ENCODE measurements at places on chromosomes 7 and 10.
A peak's percentile ranks its signal among the peaks of the same experiment; 100 is the strongest.

GRCh38 chr7:4713183-4713784 is 31.2 kb downstream of the FOXK1 start:
- peak; percentile 45 for DNase-seq

DNA sequence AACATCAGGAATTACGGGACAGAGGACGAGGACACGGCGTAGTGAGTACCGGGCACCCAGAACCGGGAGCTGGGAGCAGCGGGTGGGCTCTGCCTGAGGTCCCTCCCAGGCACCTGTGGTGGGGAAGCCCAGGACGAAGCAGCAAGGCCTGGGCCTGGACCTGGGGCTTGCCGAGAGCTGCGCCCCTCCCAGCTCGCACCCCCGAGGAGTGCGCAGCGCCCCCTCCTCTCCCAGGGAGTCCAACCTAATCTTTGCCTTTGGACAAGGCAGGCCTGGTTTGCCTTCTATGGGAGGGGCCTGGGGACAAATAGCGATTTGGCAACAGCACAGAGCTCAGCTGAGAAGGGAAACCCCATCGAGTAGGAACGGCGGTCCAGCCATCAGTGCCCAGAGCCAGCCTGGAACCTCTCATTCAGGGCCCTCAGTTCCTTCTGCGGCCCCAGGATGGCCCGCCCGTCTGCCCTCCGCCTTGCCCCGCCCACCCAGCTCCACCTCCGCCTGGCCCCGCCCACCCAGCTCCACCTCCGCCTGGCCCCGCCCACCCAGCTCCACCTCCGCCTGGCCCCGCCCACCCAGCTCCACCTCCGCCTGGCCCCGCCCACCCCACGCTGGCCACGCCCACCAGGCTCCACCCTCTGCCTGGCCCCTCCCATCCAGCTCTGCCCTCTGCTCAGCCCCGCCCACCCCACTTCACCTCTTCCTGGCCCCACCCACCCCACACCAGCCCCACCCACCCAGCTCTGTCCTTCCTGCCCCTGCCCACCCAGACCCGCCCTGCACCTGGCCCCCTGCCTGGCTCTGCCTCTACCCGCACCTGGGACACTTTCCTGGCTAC is 32.5 kb upstream of the KNDC1 start:
- DNase-seq, result no peak

- DNase-seq, result no peak
These were observed 135.5 kb downstream of the DOCK1 start for GRCh38 chr10:127040756-127041155.

GRCh38 chr10:128526791-128527375 is 400.7 kb upstream of the MKI67 start:
- DNase-seq, result peak; percentile 81

DNA sequence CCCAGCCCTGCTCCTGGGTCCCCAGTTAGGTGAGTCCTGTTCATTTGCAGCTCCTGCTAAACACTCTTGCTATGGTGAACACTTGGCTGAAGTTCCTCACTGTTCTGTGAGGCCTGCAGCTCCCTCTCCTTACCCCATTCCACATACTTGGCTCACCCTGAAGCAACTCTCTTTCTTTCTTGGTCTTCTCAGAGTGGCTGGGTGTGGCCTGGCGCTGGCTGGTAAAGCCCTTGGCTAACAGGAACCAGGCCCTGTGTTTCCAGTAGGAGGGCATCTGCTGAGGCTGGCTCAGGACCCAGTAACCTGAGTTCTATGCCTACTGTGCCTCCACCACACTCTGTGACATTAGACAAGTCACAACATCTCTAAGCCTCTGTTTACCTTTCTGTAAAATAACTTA is 53.1 kb upstream of the COL13A1 start:
- DNase-seq, result no peak

DNA sequence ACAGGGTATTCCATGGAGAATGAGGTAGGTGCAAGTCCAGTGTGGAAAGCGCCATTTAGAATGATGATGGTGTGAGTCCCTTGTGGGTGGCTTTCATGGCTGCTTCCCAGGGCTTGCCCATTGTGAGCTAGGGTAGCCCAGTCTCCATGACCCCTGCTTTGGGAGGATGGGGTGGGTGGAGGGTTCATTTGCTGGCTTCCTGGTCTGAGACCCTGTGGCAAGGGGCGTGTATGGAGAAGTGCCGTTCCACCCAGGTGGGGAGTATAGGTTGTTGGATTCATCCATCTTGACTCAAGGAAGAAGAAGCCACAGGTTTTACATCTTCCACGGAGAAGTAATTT is 27.7 kb downstream of the CCM2 start:
- no peak for DNase-seq

DNA sequence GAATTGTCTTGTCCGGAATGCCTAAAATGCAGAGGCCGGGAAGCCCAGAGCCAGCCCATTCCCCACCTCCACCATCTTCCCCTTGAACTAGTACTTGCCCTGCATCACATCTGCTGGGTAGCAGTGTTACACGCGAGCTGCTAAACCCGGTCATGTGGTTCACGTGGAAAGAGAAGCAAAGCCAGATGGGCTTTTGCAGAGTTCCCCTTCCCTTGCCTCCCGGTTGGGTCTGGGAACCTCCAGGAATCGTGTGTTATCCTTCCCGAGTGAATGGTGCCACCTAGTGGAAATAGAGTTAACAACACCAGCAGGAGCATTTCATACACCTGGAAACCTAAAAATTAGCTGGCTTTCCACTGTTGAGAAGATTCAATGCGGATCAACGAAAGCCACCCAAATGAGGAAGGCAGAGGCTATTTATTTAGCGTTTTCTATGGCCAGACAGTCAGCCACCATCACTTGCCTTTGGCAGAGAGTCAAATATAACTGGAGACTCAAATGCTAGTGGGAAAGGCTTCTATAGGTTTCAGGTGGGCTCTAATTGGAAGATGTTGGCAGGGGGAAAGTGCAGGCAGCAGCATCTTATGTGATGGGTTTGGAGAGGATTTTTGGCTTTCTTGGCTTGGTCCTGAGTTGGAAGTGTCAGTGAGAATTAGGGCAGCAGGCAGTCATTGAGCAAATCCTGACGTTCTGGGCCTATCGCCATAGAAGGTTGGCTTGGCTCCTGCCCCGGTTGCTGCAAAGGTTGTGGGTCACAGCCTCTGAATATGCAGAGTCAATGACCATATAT is 12.9 kb upstream of the DENND2A start:
- peak; percentile 80 for DNase-seq

DNA sequence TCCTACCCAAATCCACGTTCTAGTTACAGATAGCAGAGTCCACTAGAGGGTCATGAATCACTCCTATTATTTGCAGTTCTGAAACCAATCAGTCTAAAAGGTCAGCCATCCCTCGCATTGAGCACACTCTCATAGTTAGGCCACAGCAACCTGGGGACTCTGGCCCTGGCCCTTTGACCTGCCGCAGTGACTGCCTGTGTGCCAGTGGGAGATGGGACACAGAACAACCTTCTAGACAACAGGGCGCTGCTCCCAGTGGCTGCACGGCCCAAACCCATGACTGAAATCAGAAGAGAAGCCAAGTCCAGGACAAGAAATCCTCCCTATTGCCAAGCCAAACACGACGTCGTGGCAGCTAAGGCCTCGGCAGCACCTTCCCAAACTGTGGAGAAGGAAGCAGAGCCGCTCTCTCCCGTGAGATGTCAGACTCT is 158.5 kb downstream of the HERPUD2 start:
- no peak for DNase-seq

GRCh38 chr7:50470250-50471163 is 20.4 kb upstream of the FIGNL1 start:
- no peak for DNase-seq

GRCh38 chr10:80612261-80612660 is 74.6 kb downstream of the SH2D4B start:
- peak; percentile 66 for DNase-seq

GRCh38 chr7:99102809-99103690 is 40.9 kb downstream of the SMURF1 start:
- DNase-seq, result no peak

- DNase-seq, result no peak
These were observed 102.1 kb downstream of the WDFY4 start for GRCh38 chr10:48786606-48787282.
